Activated CD8-positive, alpha-beta memory T cell treated with anti-CD3 and anti-CD28 coated beads for 1 hour (primary cell): ENCODE measurements at places on chromosomes 5 and 9.

- no peak for DNase-seq
These were observed 6.3 kb upstream of the SMU1 start for GRCh38 chr9:33082538-33083326.

DNA sequence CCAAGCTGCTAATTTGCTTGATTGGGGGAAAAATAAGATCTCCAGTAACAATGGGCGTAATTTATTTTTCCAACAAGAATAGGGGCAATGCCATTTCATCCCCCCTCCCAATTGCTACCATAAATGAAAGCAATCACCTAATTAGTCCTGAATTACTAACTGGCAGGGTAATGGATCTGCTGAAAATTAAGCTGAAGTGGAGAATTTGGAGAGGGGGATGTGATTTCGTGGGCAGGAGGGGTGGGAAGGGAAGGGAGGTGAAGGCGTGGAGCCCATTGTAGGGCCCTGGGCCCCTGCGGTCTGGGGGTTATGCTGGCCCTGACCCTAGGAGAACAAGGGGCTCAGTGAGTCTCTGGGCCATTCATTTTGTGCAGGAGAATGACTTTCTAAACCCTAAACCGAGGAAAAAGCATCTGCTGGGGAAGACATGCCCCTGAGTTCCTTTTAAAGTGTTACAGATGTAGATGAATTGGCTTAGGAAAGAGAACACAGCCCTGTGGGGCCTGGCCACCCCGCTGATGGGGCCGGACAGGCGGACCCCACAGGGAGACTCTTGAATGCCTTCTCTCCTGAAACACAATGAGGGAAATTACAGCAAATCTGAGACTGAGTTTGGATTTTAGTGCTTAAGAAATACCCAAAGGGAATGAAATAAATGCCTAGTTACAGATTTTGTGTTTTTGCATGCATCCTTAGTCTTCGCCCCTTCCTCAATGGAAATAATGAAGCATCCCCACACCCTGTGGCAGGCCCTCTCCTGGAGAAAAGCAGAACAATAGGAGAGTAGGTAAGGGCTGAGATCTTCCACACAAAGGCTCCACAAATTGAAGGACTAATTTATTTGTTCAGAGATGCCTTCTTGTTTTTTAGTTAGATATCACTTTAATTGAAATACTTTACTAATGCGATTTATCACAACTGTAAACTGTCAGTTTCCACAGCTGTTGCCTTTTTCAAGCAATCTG is 143.2 kb downstream of the PSAT1 start:
- no peak for DNase-seq

- no peak for DNase-seq
These were observed 7.2 kb upstream of the ARRDC3 start for GRCh38 chr5:91390268-91390667.

DNA sequence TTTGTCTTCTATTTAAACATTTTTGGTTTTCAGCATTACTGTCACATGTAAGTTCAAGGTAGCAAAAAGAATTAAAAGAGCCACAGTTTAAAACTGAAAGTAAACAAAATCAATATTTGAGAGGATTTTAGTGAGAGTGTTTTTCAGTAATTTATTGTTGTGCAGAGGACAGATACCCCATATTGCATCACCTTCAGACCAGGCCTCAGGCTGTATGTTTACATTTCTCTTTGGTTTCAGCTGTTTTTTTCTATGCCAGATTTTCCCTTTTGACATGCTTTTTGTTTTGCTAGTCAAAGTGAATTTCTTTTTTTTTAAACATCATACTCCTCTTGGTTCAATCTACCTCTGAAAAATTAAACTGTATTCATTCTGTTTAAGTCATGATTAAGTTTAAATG is 47.2 kb downstream of the MAST4 start:
- no peak for DNase-seq

DNA sequence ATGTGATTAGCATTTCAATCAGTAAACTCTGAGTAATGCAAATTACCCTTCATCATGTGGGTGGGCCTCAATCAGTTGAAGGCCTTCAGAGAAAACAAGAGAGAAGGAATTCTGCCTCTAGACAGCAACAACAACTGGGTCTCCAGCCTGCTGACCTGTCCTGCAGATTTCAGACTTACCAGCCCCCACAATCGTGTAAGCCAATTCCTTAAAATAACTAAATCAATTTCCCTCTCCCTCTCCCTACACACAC is 41.7 kb upstream of the FBXW11 start:
- no peak for DNase-seq

GRCh38 chr5:61304590-61305381 is 27.3 kb upstream of the ZSWIM6 start:
- DNase-seq, result no peak

DNA sequence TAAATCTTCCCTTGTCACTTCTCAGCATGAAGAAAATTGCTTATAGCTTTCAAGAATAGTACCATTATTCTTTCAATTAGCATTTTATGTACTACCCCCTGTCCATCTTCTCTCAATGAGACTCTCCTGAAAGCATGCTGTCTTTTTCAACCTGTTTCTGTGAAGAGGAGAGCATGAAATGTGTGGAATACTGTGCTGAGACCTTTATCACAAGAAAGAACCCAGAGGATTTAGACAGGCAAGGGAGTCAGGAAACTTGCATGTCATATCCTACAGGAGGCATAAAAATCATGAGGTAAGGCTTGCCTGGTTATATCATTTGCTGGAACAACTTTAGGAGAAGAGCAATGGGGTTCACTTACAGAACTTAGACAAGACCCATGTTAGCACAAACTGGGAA is 56.7 kb upstream of the LPAR1 start:
- DNase-seq, result no peak

DNA sequence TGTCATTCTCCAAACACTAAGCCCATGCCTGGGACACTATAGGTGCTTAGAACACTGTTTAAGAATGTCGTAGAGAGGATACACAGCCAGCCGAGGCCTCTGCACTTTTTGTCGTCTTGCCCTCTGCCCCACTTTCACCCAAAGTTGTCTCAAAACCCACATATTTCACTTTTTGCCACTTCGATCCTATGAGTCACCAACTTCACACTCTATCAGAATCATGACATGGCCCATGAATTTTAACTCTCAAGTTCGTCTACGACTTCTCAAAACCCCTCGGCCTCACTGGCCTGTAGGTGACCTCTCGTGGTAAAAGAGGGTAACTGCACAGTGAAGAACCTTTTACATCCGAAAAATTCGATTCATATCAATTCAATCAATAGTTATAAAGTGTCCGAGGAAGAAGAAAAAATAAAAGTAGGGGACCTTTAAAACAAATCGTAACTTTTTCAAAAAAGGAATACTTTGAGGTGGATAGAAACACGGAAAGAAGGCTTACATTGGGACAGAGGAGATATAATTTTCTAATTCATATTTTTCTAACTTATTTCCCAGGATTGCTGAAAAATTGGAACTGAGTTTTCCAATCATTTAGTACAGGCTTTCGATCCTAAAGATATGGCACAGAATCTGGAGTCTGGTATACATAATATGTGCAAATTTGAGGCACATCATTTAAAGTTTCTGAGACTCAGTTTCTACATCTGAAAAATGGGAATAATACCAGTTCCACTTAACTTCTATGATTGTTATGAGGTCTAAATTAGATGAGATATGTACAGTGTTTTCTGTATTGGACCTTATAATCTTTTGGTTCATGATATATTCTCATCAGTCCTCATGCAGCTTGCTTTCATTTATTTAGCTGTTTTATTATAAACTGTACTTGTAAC is 122.6 kb downstream of the APBA1 start:
- no peak for DNase-seq

DNA sequence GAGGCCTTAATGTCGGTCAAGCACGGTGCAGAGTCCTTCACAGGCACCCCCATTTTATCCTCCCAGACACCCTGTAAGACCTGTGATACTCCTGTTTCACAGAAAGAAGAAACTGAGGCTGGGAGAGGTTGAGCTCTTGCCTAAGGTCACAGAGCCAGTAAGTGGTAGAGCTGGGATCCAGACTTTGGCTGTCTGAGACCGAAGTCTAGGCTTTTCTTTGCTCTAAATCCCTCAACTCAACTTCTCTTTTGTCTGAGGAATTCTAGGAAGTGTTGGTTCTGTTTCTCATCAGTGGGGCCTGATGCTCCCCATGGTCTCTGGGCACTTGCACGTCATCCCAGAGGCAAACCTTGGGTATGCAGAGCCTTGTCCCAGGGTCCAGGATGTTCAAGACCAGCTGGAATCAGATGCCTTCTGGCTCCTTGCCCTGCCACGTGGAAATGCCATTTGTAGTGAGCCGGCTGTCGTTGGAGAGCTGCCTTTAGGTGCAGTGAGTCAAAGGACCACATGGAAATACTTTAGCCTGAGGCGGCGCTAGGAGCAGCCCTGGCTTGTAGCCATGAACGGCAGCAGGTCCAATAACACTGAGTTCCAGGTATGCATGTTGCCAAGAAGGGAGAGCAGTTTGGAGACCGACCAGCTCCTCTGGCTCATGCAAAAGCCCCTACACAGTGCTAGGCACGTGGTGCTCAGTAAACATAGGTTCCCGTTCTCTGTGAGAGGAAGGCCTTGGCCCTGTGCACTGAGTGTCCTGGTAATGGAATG is 9.2 kb downstream of the DCANP1 start:
- DNase-seq, result no peak

DNA sequence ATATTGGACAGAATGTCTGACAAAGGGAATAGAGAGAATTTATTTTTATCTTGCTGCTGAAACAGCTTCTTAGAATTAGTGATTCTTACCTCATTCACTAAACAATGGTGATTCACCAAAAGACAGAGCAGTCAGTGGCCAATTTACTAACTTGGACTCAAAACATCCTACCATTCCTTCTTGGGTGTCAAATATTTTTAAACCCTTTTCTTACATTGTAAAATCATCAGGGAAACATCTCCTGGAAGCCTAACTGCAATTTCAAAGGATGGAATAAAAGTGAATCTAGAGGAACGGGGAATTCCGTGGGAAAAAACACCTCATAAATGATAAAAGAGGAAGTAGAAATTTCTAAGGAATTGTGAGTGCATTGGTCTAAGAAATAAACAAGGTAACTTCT is 97.7 kb downstream of the LHFPL2 start:
- DNase-seq, result no peak

DNA sequence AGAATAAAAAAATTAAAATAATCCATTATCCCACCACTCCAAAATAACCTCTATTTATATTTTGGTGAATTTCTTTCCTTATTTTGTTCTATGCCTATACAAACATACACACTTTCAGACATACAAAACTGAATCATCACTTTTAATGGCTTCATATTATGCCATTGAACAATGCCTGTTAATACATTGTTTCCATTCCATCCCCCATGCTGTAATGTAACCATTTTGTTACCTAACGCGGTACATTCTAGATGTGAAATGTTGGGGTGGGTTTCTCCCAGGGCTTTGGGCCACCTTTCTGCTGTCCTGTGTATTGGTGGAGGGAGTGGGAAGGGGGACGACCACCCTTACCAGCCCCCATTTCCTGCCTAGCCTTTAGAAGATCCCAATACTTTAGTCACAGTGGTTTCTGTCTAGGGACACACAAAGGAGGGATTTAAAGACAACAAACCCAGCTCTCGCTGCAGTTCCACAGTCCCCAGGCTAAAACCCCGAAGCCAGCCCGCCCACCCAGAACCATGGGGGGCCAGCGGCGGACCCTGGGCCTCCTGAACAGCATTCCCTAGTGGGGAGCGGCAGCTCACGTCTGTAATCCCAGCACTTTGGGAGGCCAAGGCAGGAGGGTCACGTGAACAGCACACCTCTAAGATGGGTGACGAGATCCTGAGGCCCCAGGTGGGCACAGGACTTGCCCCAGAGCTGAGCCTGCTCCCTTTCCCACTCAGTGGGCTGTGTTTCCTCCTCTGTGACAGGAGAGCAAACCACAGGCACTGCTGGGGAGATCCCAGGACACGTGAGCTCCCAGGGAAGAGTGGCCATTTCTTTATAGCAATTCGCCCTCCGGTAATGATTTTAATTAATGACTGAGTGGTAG is 56.9 kb upstream of the STXBP1 start:
- no peak for DNase-seq

- DNase-seq, result no peak
These were observed 298.4 kb upstream of the PRDM9 start for GRCh38 chr5:23208959-23209431.

GRCh38 chr9:81759680-81760215 is 70.4 kb upstream of the TLE1 start:
- DNase-seq, result no peak

- no peak for DNase-seq
These were observed 418.2 kb downstream of the CDK5RAP2 start for GRCh38 chr9:120161776-120162175.

DNA sequence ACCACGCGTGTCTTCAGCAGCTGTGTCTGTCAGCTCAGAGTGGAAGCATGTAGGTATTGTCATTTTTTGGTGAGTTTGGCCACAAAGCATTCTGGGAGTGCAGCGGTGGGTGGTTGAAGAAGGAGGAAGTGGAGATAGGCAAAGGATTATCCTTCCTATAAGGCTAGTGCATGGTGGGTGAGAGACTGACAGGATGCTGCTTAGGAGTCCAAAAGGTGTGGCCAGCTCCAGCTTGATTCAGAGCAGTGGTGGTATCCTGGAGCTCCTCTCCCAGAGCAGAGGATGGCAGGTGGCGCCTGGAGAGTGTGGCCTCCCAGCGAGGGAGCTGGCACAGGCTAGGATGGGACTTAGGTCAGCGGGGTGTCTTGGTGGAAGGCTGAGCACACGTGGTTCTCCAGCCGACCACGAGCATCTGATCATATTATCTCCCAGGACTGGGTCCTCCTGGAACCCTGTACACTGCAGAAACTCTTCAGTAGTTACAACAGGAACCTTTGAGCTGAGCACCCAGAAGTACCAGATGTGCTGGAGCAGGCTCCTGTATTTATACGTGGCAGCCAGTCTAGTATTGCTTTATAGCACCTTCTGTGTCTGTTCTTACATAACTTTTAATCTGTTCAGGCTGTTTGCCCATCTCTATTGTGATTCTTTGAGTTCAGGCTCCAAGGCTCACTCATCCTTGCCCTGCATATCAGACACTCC is 29.6 kb downstream of the MAML1 start:
- no peak for DNase-seq

DNA sequence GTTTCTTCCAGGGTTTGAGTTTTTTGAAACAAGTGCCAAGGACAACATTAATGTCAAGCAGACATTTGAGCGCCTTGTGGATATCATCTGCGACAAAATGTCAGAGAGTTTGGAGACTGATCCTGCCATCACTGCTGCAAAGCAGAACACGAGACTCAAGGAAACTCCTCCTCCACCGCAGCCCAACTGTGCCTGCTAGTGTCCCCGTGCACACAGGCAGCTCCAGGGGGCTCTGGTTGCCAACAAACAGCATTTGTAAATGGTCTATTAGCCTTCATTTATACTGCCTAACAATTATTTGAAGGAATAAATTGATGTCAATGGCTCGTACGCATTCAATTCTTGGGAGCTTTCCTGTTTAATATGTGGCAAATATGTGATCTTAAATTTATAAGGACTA is 268.3 kb downstream of the RAB3C start:
- no peak for DNase-seq

GRCh38 chr9:123401879-123402513 is 46.0 kb downstream of the CRB2 start:
- DNase-seq, result no peak

- DNase-seq, result no peak
These were observed 79.2 kb downstream of the DOCK2 start for GRCh38 chr5:169716287-169716686.

- DNase-seq, result no peak
These were observed 48.5 kb downstream of the MFAP3 start for GRCh38 chr5:154087260-154087659.

GRCh38 chr5:111198281-111198966 is 25.8 kb upstream of the CAMK4 start:
- no peak for DNase-seq
